Stimulated activated CD8-positive, alpha-beta memory T cell treated with anti-CD3 and anti-CD28 coated beads, Interleukin-15, amount 100 ng/mL, for 4 hours (primary cell): ENCODE measurements at places on chromosomes 3 and 15.

DNA sequence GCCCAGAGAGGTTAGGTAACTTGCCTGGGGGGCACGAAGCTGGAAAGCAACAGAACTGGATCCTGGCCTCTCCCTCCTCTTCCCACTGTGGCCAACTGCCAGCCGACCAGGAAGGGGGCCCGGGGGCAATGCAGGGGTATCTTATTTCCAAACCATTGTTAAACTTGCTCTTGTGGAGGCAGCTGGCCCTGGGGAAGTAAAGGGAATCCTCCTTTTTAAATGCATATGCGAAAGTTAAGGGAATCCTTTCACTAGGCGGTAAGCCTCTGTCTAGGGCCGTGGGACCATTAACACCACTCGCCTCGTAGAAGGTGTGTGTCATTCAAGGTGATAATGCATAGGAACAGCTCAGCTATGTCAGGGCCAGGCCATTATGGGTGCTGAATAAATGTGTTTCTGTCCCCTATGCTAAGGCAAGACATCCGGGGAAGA lies 68.6 kb downstream of the ST6GAL1 start:
- no peak for DNase-seq

DNA sequence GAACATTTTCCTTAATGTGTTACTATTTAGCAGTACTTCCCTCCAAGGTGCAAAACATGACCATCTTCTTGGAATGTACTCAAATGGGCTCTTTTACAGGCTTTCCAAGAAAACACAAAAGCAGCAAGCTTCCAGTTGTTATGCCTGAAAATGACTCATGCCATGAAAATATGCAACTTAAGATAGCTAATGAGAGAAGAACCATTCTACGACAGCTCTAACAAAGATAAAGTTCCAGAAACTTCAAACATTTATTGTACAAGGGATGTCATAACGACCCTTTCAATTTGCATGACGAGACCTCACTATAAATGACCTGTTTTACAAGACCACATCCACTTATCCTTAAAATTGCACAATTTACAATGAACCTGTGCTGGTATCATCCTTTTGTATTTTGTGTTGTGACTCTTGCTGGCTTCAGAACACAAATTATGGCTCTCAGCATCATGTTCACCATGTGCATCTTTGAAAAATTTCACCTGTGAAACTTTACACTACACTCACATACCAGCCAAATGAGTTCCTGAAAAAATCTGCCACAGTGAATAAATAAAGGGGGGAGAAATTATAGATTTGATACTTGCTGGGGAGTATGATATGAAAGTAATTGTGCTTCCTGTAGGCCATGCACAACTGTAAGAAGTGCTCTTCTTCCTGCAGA lies 433.7 kb downstream of the MAGI1 start:
- no peak for DNase-seq

- no peak for DNase-seq
These were observed 30.2 kb downstream of the APBA2 start for GRCh38 chr15:28915935-28916334.

DNA sequence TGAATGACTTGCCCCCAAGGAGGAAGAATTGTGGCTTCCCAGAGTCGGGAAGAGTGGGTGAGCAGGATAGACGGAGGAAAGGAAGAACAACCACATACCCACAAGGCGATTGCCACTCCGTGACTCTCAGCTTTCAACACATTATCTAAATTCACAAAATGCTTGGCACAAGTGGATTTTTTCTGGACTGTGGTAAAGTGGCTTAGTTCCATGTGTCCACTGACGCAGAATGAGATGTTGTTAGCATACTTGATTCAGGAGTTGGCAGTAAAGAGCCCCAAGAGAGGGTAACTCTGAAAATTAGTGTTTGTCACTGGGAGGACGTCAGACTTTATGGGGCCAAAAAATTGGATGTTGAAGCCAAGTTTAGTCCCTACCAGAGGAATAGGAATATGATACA lies 198.8 kb upstream of the CTNNB1 start:
- DNase-seq: no peak

GRCh38 chr15:63405159-63405558 lies 23.5 kb upstream of the CA12 start:
- DNase-seq: no peak

GRCh38 chr3:42056840-42057239 lies 34.3 kb upstream of the TRAK1 start:
- no peak for DNase-seq

DNA sequence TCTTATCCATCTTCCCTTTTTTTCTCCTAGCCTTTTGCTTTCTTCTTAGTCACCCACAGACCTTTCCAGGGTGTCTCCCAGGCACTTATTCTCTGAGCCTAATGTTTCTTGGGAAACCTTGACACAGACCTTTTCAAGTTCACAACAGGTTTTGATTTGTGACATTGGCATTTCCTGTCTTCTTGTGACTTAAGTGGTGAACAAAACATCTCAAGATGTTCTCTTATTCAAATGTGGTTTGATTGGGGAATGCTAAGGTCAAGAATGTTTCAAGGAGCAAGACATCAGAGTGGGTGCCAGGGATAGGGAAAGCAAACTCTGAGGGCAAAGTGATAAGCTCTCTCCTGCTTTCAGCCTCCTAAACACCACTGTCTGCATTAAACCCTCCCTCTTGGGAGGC lies 68.2 kb upstream of the GSK3B start:
- no peak for DNase-seq

DNA sequence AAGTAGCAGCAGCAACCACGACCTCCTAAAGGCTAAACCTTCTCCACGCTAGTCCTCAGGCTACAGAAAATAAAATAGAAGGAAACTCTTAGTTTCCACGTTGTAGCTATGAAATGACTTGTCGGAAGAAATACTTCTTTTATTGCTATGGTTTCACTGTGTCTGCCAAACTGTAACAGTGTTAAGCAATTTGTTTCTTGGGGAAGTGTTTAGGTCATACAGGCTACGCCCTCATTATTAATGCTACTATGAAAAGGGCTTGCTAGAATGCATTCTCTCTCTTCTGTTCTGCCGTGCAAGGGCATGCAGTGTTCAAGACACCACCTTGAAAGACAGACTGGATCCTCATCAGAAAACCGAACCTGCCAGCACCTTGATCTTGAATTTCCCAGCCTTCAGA lies 462.7 kb downstream of the PLOD2 start:
- no peak for DNase-seq

DNA sequence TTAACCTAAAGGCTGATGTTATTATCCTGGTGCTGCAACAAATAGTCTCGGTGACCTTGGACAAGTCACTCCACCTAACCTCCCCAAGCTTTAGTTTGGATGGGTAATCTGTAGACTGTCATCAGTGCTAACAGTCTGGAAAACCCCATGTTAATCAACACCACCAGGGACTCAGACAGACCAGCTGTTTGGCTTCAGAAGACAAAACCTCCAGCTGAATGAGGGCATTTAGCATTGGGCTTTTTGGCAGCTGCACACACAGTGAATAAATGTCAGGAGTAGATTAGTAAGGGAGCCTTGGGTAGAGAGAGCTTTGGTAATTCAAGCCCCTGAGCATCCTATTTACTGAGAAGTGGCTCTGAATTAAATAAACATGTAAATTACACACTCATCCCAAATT lies 24.9 kb upstream of the C3orf80 start:
- no peak for DNase-seq

DNA sequence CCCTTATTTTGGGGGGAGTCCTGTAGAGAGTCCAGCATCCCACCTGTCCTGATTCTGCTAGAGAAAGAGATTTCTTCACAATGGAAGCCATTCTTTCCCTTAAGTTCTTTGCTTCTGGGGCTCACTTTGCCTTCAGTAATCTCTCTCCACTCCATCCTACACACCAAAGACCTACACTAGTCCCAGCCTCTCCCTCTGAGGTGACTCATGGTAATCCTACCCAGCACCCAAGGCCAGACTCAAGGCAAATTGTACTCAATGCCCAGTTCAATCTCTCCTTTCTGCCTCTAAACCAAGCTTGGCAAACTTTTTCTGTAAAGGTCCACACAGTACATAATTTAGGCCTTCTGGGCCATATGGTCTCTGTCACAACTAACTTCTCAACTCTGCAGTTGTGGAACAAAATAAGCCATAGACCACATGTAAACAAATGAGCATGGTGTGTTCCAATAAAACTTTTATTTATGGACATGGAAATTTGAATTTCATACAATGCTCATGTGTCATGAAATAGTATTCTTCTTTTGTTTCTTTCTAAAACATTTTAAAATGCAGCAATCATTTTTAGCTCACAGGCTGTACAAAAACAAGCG lies 72.5 kb downstream of the MRPL46 start:
- DNase-seq: no peak

- no peak for DNase-seq
These were observed 438 bp downstream of the SHOX2 start for GRCh38 chr3:158105710-158106253.

- no peak for DNase-seq
These were observed 662.4 kb downstream of the FHIT start for GRCh38 chr3:60588806-60589205.

DNA sequence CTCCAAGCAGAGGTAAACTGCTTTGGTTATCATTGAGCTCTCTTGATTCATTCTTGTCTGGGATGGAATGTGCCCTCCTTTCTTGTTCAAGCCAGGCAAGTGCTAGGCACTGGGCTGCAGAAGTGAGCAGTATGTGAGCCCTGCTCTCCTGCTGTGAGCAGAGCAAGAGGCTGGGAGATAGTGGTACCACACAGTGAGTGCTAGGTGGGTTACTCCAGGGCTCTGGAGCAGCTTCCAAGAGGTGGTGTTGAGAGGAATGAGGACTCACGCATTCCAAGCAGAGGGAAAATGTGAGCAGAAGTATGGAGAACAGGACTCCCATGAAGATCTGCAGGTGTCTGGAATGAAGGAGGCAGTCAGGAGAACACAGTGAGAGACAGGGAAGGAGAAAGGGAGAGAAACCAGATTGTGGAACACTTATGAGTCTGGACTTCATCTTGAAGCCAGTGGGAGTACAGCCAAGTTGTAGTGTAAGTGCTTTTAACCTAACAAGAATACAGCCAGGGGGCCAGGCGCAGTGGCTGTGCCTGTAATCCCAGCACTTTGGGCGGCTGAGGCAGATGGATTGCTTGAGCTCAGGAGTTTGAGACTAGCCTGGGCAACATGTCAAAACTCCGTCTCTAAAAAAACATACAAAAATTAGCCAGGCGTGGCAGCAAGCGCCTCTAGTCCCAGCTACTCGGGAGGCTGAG lies 199.9 kb upstream of the CTDSPL start:
- DNase-seq: no peak

DNA sequence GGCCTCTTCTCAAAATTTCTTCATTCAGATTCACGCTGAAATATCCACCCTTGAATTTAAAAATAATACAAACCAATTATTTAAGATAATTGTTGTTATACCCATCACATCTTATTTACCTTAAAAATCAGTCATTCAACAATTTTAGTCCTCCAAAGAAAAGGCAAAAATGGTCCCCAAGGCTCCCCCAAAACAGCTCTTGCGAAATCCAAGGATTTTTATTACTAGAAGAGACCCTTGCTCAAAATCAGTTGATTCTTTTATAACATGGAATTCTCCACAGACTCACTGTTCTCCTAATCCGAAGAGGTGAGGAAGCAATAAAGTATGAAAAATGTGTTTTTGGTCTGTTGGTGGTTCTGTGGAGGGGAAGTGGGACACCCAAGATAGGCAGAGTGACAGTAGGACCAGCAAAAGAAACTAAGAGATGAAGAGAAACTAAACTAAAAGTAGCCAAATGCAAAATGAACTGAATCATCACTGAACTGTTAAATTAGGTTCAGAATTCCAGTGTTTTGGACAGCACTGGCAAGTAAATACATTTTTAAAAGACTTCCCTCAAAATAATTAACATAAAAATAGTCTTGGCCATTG lies 19.1 kb upstream of the PLCH1 start:
- no peak for DNase-seq

DNA sequence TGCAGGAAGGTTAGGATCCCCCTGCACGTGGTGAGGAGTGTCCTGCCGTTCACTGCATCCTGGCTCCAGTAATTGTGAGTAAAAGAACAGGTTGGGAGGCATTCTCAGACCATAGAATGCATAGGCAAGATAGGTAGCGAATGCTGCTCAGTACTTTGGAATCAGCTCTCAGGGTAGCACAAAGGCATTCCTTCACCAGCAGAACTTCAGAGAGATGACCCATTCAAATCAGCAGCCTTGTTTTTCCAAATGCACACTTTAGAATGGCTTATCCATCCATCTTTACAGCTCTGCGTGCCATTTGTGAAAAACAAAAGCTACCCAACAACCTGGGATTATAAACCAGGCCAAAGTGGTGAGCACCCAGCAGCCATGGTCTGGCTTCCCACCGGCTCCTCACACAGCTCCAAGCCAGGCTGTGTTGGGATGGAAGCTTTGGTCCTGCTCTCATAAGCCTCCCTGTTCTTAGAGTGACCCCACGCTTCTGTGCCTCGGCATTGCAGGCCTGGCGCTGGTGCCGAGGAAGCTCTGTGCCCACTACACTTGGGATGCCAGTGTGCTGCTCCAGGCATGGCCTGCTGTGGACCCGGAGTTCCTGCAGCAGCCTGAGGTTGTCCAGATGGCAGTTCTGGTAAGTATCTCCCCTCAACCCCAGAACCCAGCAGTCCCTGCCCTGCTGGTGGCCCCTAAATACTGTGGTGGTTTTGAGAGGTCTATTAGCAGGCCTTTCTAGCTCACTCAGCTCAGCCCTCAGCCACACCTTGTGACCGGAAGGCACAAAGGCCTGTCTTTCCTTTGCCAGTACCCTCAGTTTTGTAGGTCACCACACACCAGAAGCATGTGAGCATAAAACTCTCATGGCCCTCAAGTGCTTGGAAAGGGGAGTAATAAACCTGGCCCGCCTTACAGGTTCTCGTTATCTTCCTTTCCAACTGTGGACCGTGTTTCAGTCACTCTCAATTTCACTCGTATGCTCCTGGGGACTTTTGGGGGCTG lies 52.9 kb upstream of the LIMD1 start:
- no peak for DNase-seq

- DNase-seq: no peak
These were observed 28.6 kb upstream of the SH3BP5 start for GRCh38 chr3:15360788-15361493.

DNA sequence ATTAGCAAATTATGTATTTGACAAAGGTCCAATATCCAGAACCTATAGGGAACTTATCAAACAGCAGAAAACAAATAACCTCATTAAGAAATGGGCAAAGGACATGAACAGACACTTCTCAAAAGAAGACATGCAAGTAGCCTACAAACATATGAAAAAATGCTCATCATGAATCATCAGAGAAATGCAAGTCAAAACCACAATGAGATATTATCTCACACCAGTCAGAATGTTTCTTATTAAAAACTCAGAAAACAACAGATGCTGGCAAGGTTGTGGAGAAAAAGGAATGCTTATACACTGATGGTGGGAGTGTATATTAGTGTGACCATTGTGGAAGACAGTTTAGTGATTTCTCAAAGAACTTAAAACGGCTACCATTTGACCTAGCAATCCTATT lies 116.1 kb upstream of the CRBN start:
- DNase-seq: no peak

DNA sequence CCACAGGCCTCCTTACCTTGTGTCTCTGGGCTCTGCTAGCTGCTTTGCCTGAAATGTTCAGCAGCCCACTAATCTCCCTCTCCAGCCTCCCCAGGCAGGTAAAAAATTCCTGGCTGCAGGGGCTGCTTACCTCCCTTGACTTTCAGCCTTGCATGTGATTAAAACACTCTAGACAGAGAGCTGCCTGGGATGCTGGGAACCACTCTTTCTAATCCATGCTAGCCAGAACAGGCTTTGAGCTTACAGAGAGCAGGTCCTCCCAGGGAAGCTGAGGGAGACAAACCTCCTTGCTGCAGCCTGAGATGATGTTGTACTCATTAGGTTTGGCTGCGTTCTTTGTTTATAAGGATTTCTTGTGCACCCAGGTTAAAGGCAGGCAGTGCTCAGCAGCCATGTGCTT lies 33.7 kb upstream of the LIPC start:
- no peak for DNase-seq
